ENCODE measurements at places on chromosomes 16 and 17. TPM values are rescaled to one million over a fixed set of nuclear protein-coding genes. Genes with fewer than 3 reads are reported as not detected.

Gene CDRT15
- total RNA-seq: not detected

Gene UNK
- total RNA-seq: 14.9 TPM

Gene FNDC8
- total RNA-seq: not detected

DNA sequence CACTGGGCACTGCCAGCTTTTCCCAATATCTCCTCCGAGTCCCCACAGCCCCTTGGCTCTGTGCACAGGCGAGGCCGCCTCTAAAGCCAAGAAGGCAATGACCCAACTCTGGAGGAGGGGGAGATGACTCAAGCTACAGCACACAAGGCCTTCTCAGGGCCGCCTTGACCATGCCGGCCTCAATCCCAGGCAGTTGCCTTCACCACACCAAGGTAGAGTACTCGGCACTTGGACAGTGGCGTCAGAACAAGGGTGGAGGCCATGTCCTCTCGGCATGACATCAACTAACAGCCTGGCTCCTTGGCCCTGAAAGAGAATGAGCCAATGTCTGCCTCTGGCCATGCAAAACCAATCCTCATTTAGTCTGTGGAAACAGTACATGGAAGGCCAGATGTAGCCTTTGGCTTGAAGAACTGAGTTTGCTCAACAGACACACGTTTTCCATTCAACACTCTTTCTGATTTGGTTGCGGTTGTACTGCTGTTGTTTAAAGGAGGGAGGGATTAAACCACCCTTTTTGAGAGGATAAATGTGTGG lies 139.6 kb downstream of the XYLT1 start:
- no peaks in the 10 kb centered on the region for H3K36me3 ChIP-seq
- peaks cover 4% of the 10 kb centered on the region for H3K4me1 ChIP-seq
- H3K27ac ChIP-seq: no peak overlapping the region
- no peak overlapping the region for H3K4me3 ChIP-seq
- DNase-seq: no peak
- no peaks in the 10 kb centered on the region for H3K27me3 ChIP-seq

DNA sequence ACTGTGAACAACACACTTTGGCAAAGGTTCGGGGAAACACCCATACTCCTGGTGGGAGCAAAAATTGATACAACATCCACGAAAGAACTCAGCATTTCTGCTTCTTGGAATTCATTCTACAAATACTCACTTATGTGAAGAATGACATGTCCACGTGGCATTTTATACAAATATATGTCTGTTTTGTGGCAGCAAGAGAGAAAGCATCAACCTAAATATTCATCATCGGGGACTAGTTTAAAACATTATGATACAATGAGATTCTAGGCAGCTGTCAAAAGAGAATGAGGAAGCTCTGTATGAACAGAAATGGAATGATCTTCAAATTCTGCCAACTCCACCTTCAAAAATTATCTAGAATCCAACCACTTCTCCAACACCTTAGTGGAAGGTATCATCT lies 25.7 kb upstream of the ALOX15 start:
- H3K36me3 ChIP-seq: peaks cover 5% of the 10 kb centered on the region
- H3K27me3 ChIP-seq: peaks cover 10% of the 10 kb centered on the region
- no peak overlapping the region for H3K27ac ChIP-seq
- no peaks in the 10 kb centered on the region for H3K4me1 ChIP-seq
- DNase-seq: no peak
- H3K4me3 ChIP-seq: no peak overlapping the region

Gene ANKFN1
- not detected for total RNA-seq

GRCh38 chr16:87416826-87417527 lies 24.8 kb downstream of the MAP1LC3B start:
- H3K27ac ChIP-seq: no peak overlapping the region
- peak; percentile 30 for DNase-seq
- H3K4me1 ChIP-seq: no peaks in the 10 kb centered on the region
- H3K27me3 ChIP-seq: no peaks in the 10 kb centered on the region
- H3K4me3 ChIP-seq: no peak overlapping the region
- H3K36me3 ChIP-seq: peaks cover 20% of the 10 kb centered on the region

DNA sequence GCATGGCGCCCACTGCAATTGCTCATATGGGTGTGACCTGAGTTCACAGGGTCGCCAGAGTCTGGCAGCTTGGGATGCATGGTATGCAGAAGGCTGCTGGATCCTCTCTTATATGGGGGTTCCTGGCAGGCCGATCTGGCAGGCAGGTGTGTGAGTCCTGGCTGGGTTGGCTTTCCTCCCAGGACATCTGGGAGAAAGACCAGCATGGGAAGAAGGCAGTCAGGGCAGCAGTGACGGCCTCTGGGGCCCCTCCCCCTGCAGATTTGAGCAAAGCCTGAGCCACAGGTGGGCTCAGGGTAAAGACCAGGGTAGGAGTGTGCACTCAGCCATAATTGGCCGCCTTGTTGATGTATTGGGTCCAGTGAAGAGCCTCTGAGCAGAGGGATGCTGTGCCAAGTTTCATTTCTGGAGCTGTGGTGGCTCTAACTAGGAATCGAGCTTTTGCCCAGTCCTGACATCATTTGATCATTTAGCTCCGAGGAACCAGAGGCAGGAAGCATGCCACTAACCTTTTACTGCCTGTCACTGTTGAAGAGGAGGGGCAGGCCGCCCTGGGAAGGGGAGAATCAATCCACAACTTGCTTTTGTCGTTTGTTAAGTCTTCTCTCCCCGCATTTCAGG lies 174.3 kb downstream of the CCDC182 start:
- H3K27ac ChIP-seq: no peak overlapping the region
- H3K4me3 ChIP-seq: no peak overlapping the region
- no peaks in the 10 kb centered on the region for H3K4me1 ChIP-seq
- no peak for DNase-seq

Gene ATP2A3
- total RNA-seq: 1.5 TPM

GRCh38 chr17:50977487-50978159 lies 111.5 kb upstream of the TOB1 start:
- no peak for DNase-seq
- H3K36me3 ChIP-seq: peaks cover 38% of the 10 kb centered on the region
- no peak overlapping the region for H3K4me3 ChIP-seq

Gene RUNDC1
- total RNA-seq: 13.2 TPM

DNA sequence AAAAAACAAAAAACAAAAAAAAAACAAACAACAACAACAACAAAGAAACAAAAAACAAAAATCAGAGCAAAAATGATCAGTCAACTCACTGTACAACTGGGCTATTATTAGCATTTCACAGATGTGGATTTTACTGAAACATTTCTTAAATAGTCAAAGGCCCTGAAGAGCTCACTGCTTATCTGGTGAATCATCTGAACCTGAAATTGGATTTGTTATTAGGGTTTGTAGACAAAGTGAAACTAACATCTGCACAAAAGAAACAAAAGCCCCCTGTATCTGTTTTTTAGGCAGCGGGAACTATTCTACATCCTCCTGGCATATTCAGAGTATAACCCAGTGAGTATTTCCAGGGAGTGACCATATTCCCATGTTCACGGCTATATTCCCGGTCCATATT lies 32.6 kb upstream of the KSR1 start:
- no peaks in the 10 kb centered on the region for H3K36me3 ChIP-seq
- no peaks in the 10 kb centered on the region for H3K4me1 ChIP-seq
- H3K27ac ChIP-seq: no peak overlapping the region
- no peaks in the 10 kb centered on the region for H3K27me3 ChIP-seq
- peak; percentile 17 for DNase-seq

DNA sequence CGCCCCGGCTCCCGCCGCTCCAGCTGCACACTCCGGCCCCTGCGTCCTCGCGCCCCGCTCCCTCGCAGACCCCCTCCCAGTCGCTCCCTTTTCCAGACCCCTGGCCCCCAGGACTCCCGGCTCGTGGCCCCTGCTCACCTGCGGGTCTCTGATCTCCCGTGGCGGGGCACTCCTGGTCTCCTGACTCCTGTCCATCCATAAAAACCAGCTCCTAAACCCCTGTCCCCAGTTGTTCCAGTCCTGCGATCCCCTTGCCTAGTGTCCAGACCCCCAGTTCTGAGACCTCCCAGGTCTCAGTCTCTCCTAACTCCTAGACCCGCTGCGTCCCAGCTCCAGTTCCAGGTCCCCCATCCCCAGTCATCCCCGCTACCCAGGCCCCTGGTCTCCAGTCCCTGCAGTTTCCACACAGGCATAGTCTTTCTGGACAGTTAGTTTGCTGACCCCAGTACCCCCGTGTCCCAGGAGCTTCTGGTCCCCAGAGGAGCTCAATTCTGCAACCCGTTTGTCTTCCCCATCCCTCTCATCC lies 379 bp downstream of the SNX29 start:
- no peak for DNase-seq
- H3K27ac ChIP-seq: peak overlapping the region; percentile 54
- peaks cover 14% of the 10 kb centered on the region for H3K4me1 ChIP-seq
- H3K27me3 ChIP-seq: no peaks in the 10 kb centered on the region
- no peaks in the 10 kb centered on the region for H3K36me3 ChIP-seq
- H3K4me3 ChIP-seq: peak overlapping the region; percentile 94

GRCh38 chr16:81641395-81642106 lies 137.5 kb upstream of the PLCG2 start:
- no peak overlapping the region for H3K27ac ChIP-seq
- peaks cover 14% of the 10 kb centered on the region for H3K4me1 ChIP-seq
- DNase-seq: no peak
- no peaks in the 10 kb centered on the region for H3K27me3 ChIP-seq
- H3K36me3 ChIP-seq: peaks cover 4% of the 10 kb centered on the region

Gene IRX5
- 0.57 TPM for total RNA-seq

DNA sequence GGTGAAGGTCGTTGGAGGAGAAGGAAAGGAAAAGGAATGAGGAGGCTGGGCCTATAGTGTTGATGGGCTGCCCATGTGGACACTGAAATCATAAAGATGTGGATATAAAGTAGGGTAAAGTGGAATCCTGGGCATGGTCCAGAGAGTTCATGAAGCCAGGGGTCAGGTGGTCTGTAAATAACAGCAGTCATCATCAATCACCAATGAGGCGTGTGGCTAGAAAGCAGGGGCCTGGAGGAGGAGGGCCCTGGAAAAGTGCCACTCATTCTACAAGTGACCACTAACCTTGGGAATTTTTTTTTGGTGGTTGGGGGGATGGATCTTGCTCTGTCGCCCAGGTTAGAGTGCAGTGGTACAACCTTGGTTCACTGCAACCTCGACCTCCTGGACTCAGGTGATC lies 115.3 kb upstream of the NOL11 start:
- DNase-seq: no peak
- H3K4me1 ChIP-seq: no peaks in the 10 kb centered on the region
- H3K27me3 ChIP-seq: no peaks in the 10 kb centered on the region

GRCh38 chr16:27182906-27183405 lies 20.4 kb upstream of the KDM8 start:
- no peak for DNase-seq
- H3K4me3 ChIP-seq: no peak overlapping the region
- no peak overlapping the region for H3K27ac ChIP-seq
- H3K27me3 ChIP-seq: no peaks in the 10 kb centered on the region
- H3K36me3 ChIP-seq: no peaks in the 10 kb centered on the region

- H3K4me1 ChIP-seq: no peaks in the 10 kb centered on the region
- no peak overlapping the region for H3K4me3 ChIP-seq
- DNase-seq: no peak
- H3K27ac ChIP-seq: no peak overlapping the region
Observed at GRCh38 chr16:6335072-6335471, 997.6 kb upstream of the RBFOX1 start.

DNA sequence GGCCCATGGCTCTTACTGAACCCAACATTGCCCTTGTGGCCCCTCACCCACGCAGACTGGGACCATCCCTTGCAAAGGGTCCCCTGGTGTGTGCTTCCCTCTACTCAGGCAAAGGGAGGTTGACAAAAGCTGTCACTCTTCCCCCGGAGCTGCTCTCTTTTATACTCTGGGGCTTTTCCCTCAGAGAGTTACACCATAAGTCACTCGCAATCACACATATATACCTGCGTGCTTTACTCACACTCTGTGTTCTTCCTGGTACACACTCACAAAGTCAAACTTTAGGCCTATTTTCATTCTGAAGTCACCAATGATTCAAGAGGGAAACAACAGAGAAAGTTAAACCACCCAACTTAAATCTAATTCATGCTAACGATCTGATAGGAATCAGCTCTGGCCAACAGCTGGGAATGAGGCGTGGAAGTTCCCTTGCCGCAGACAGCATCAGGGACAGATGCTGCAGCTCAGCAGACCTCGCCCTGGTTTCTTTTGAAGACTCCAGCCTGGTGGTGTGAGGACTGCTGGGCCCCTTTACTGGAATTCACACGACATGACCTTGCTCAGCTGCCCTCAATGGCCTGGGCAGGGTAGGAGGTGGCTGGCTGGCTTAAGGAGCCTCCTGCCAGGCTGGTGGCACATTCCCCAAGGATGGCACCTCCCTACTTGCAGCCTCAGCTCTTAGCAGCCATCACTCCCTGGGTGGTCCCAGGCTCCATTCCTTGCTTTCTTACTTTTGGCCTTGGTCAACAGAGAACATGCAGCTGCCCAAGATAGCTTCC lies 27.3 kb downstream of the HIC1 start:
- no peak overlapping the region for H3K4me3 ChIP-seq
- no peaks in the 10 kb centered on the region for H3K27me3 ChIP-seq

Gene NOG
- total RNA-seq: 23.0 TPM

Gene VPS35
- 135 TPM for total RNA-seq

GRCh38 chr17:42117397-42118125 lies 3.6 kb downstream of the KAT2A start:
- peaks cover 4% of the 10 kb centered on the region for H3K4me1 ChIP-seq
- no peaks in the 10 kb centered on the region for H3K27me3 ChIP-seq
- DNase-seq: no peak
- H3K36me3 ChIP-seq: no peaks in the 10 kb centered on the region

DNA sequence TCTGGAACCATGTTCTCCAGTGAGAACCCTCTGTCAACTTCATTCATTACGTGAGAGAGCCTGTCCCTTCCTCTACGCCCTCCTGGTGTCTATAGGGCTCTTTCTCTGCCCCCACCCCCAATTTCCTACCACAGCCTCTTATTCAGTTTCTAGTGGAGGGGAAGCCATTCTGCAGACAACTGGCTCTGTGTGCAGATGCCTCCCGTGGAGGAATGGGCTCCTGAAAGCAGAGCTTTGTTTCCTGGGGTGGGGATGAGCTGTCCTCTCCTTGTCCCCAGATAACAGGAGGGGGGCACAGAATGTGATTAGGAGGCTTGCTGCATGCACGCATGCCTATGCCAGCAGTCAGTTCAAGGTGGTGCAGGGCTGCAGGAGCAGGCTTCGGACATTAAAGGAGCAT lies 31.6 kb downstream of the MMP15 start:
- H3K4me1 ChIP-seq: no peaks in the 10 kb centered on the region
- H3K36me3 ChIP-seq: no peaks in the 10 kb centered on the region
- DNase-seq: no peak
- H3K27ac ChIP-seq: no peak overlapping the region
- peaks cover 10% of the 10 kb centered on the region for H3K27me3 ChIP-seq

GRCh38 chr17:80361495-80362220 lies 53.3 kb upstream of the ENDOV start:
- no peak for DNase-seq
- H3K36me3 ChIP-seq: peaks cover 29% of the 10 kb centered on the region
- no peak overlapping the region for H3K27ac ChIP-seq
- H3K27me3 ChIP-seq: no peaks in the 10 kb centered on the region

DNA sequence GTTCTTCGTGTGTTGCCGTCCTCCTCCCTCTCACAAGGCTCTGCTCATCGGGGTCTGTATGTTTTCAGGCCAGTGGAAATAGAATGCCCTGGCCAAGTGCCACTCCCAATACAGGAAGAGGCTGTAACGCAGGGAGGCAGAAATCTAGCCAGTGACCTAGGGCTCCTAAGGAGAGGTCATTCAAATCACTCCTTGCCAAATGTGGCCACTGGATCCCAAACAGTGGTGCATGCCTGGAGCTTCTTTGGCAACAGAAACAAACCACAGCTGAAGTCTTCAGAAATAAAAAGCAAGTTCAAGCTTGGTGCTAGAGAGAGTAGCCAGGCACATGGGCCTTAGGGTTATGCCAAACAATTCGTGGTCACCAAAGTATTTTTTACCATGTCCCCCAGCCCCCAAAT lies 66.1 kb downstream of the SMG6 start:
- no peaks in the 10 kb centered on the region for H3K36me3 ChIP-seq
- H3K27me3 ChIP-seq: no peaks in the 10 kb centered on the region
- peak; percentile 81 for DNase-seq
- H3K27ac ChIP-seq: peak overlapping the region; percentile 67
- peaks cover 59% of the 10 kb centered on the region for H3K4me1 ChIP-seq

Data from astrocyte (in vitro differentiated cells and primary cell).